ENCODE measurements at places on chromosomes 12 and 14. TPM values are rescaled to one million over a fixed set of nuclear protein-coding genes. Genes with fewer than 3 reads are reported as not detected.

Gene BEGAIN
- total RNA-seq: 2.7 TPM

DNA sequence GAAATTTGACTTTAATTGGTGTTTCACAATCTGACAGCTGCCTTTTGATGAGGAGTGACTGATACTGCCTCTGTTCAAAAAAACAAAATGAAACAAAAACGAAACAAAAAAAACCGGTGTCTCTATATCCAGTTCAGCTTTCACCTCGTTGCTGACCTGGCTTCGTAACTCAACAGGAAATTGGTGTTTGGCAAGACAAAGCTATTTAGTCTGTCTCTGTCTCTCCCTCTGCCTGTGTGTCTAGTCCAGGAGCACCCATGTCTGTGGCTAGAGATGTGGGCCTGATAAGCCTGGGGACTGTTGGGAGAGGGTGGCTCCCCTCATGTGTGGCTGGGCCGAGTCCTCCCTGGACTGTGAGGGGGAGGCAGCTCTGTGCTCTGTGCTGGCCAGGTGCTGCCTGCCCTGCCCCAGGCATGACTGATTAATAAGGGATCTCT, 11.3 kb downstream of the CACNA1C start:
- peaks cover under 1% of the 10 kb centered on the region for H3K36me3 ChIP-seq
- no peaks in the 10 kb centered on the region for H3K4me1 ChIP-seq
- H3K4me3 ChIP-seq: no peak overlapping the region
- H3K27me3 ChIP-seq: no peaks in the 10 kb centered on the region
- H3K27ac ChIP-seq: no peak overlapping the region

Gene DYRK4
- 15.5 TPM for total RNA-seq

- H3K27me3 ChIP-seq: no peaks in the 10 kb centered on the region
- no peak overlapping the region for H3K27ac ChIP-seq
- H3K36me3 ChIP-seq: peaks cover 2% of the 10 kb centered on the region
Observed at GRCh38 chr12:65810036-65810435, 14.2 kb upstream of the HMGA2 start.

Gene POU6F1
- 13.3 TPM for total RNA-seq

DNA sequence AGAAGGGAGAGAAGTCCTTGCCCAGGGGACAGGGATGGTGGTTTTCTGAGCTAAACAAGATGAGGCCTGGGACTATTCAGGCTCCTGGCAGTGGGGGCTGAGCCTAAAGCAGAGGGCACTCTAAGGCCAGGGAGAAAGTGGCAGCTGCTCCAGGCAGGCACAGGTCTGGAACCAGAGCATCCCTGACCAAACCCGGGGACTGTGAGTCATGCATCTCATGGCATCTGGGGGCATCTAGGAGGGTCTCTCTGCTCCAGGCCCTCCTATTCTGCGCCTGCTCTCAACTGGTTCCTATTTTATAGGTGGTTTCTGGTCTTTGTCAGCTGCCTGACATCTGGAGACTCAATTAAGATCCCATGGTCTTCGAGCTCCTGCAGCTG, 11.6 kb downstream of the KRT7 start:
- no peak overlapping the region for H3K27ac ChIP-seq
- no peak for DNase-seq
- no peaks in the 10 kb centered on the region for H3K36me3 ChIP-seq
- H3K4me3 ChIP-seq: no peak overlapping the region
- no peaks in the 10 kb centered on the region for H3K27me3 ChIP-seq

- peak; percentile 100 for DNase-seq
- H3K4me3 ChIP-seq: peak within 1 kb of the TSS; percentile 80
- H3K27ac ChIP-seq: no peak within 1 kb of the TSS
- H3K4me1 ChIP-seq: no peaks in the 10 kb centered on the region
- peaks cover 2% of the 10 kb centered on the region for H3K36me3 ChIP-seq
Observed at GRCh38 chr14:24171422-24172260, at the start of gene REC8. Gene REC8, plus strand, starts transcription at chr14:24172080. Its CDS starts 473 bp downstream, at chr14:24172553.

DNA sequence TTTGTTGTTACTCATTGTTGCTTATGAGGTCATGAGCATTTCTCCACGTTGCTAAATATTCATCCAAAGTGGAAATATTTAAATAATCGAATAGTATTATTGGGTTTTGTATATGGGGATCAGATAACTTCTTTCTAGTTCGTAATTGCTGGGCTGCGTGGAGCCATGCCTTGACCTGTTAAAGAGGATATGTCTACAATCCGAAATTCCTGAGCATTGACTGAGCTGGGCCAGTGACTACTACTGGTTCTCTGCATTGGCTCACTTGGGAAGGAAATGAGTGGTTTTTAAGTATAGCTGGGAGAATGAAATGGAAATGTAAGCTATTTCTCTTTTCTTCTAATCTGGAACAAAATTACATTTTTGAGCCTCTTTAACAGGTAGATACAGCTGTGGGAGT, 163.2 kb downstream of the RPL10L start:
- H3K27me3 ChIP-seq: no peaks in the 10 kb centered on the region
- no peaks in the 10 kb centered on the region for H3K4me1 ChIP-seq
- no peaks in the 10 kb centered on the region for H3K36me3 ChIP-seq
- no peak overlapping the region for H3K27ac ChIP-seq

DNA sequence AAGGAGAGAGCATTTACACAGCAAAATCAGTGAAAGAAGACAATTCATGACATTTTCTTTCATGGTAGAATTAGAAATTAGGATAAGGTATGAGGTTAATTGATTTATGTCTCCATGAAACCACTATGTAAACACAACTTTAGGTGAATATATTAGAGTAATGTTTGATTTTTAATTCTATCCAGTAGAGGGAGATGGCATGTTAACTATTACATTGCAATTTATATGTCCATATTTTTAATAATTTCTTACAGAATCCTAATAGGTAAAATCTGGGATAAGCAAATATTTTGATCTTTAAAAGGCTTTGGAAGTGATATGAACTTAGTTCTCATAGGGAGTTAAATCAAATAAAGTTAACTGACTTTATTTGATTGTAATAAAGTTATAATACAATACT, 373.4 kb upstream of the PDE3A start:
- no peaks in the 10 kb centered on the region for H3K4me1 ChIP-seq
- H3K4me3 ChIP-seq: no peak overlapping the region
- no peaks in the 10 kb centered on the region for H3K27me3 ChIP-seq
- DNase-seq: no peak

Gene KRT83
- total RNA-seq: not detected

DNA sequence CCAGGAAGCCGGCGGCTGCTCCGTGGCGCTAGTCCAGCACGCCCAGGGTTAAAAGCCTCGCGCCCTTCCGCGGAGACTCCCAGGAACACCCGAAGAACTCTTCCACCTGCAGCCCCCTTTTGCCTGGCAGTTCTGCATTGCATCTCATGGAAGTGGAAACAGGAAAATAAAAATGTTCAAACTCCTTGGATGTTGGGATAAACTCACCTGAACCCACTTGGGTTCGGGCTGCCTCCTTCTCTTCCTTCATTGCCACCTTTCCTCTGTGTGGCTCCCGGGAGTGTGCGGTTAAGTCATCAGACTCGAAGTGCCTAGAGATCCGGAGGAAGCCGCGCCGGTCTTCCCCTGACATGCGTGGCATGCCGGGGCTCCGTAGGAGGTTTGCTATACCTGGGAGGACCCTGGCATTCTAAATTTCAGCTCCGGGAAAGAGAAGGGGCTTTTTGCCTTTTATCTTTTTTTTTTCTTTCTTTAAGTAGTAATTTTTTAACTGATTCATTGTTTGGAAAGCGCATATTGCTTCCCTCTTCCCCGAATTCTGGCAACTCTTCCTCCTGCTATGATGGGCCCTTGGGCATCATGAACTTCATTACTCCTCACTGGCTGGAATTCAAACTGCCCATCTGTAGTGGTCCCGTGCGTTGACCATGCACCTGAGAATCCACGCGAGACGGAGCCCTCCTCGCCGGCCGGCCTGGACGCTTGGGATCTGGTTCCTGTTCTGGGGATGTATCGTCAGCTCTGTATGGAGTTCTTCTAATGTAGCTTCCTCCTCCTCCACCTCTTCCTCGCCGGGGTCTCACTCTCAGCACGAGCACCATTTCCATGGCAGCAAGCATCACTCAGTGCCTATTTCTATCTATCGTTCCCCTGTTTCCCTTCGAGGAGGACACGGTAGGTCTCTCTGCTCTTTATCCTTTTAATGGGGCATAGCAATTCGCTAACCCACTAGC, 931.4 kb downstream of the DIO2 start:
- no peak overlapping the region for H3K27ac ChIP-seq
- H3K4me3 ChIP-seq: peak overlapping the region; percentile 91
- peaks cover 16% of the 10 kb centered on the region for H3K27me3 ChIP-seq
- H3K4me1 ChIP-seq: peaks cover 9% of the 10 kb centered on the region
- no peaks in the 10 kb centered on the region for H3K36me3 ChIP-seq

DNA sequence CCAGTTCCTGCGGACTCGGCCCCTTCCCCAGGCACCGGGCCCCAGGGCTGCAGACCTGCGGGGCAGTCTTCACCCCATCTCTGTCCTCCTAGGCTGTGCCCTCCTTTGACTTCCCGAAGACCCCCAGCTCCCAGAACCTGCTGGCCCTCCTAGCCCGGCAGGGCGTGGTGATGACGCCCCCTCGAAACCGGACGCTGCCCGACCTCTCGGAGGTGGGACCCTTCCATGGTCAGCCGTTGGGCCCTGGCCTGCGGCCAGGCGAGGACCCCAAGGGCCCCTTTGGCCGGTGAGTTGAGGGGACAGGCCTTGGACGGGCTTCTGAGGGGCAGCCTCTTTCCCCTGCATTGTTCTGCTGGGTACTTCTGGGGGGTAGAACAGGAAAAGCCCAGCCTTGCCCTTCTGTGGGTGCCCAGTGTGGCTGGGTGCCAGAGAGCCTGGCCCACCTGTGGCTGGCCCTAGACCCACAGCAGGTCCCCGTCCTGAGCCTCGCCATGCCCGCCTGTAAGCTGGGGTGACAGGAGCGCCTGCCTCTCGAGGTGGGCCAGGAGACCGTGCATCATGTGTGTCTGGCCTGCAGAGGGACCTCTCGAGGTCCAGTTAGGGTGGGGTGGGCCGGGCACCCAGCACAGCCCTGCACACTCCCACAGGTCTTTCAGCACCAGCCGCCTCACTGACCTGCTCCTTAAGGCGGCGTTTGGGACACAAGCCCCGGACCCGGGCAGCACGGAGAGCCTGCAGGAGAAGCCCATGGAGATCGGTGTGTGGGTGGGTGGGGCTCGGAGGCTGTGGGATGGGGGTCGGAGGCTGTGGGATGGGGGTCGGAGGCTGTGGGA, 12.6 kb upstream of the PUS1 start:
- no peaks in the 10 kb centered on the region for H3K4me1 ChIP-seq
- no peaks in the 10 kb centered on the region for H3K27me3 ChIP-seq
- no peak for DNase-seq
- no peak overlapping the region for H3K27ac ChIP-seq

- no peak overlapping the region for H3K27ac ChIP-seq
- no peaks in the 10 kb centered on the region for H3K27me3 ChIP-seq
- no peak for DNase-seq
- no peaks in the 10 kb centered on the region for H3K4me1 ChIP-seq
- H3K36me3 ChIP-seq: no peaks in the 10 kb centered on the region
Observed at GRCh38 chr12:66092559-66093269, 37.8 kb downstream of the LLPH start.

Gene TMEM30B
- 12.2 TPM for total RNA-seq

GRCh38 chr14:37597914-37598746, 2.7 kb downstream of the TTC6 start:
- H3K4me1 ChIP-seq: no peaks in the 10 kb centered on the region
- H3K36me3 ChIP-seq: no peaks in the 10 kb centered on the region
- H3K27ac ChIP-seq: no peak overlapping the region
- peak overlapping the region; percentile 39 for H3K4me3 ChIP-seq

DNA sequence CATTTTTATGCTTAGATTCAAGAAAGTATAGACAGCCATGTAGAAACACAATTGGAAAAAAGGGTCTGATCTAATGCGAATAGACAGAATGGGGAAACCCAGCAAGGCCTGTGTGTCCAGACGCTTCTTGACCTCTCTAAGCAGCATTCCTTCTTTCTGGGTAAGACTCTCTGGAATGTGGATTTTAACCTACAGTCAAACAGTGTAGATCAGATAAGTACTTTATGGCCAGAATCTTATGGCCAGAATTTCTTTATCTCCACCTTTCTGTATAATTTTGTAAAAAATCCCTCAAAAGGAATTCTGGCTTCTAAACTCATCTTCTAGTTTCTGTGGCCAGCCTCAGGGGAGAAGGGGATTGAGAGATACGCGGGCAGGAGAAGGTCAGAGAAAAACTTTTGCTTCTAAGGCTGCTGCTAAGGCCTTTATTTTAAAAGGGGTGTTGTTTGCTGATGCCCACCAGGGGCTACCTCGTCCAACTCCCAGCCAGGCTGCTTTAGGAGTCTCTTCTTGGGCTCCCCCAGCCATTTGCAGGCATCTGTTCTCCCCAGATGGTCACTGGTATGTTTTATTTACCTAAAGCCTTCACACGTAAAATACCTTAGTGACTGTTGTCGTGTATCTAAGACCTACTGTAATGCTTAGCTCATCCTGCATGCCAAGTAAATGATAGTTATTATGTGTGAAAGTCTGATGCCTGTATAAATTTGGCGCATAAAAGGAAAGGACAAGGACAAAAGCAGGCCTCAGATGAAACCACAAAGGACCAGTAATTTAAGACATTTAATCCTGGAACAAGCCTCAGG, 68.4 kb downstream of the ANO6 start:
- no peak overlapping the region for H3K27ac ChIP-seq
- H3K4me1 ChIP-seq: peaks cover 3% of the 10 kb centered on the region
- peak; percentile 59 for DNase-seq
- no peak overlapping the region for H3K4me3 ChIP-seq
- H3K27me3 ChIP-seq: no peaks in the 10 kb centered on the region
- H3K36me3 ChIP-seq: peaks cover 7% of the 10 kb centered on the region

DNA sequence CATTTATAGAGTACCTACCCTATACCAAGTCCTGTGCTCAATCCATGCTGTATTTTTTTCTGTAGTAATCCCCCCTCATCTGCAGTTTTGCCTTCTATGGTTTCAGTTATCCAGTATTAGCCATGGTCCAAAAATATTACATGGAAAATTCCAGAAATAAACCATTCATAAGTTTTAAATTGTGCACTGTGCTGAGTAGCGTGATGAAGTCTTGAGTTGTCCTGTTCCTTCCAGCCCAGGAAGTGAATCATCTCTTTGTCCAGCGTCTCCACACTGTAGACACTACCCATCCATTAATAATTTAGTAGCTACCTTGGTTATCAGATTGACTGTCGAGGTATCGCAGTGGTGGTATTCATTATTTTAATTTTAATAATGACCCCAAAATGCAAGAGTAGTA, 54.2 kb downstream of the SUDS3 start:
- H3K27ac ChIP-seq: no peak overlapping the region
- H3K4me1 ChIP-seq: peaks cover 4% of the 10 kb centered on the region
- no peak overlapping the region for H3K4me3 ChIP-seq
- peaks cover 5% of the 10 kb centered on the region for H3K36me3 ChIP-seq
